Stimulated activated CD4-positive, alpha-beta T cell treated with anti-CD3 and anti-CD28 coated beads, TNF-alpha, amount 100 ng/mL, for 4 hours (primary cell): ENCODE measurements at places on chromosomes 16 and 17.
A peak's percentile ranks its signal among the peaks of the same experiment; 100 is the strongest.

GRCh38 chr16:55668340-55669281 is 12.8 kb downstream of the SLC6A2 start:
- no peak for DNase-seq

- DNase-seq = no peak
These were observed 23.0 kb upstream of the RNF135 start for GRCh38 chr17:30947796-30948195.

GRCh38 chr17:28912281-28912937 is 9.5 kb upstream of the DHRS13 start:
- DNase-seq = no peak

GRCh38 chr16:81809567-81809966 is 30.5 kb downstream of the PLCG2 start:
- no peak for DNase-seq

GRCh38 chr17:82863941-82864712 is 24.3 kb upstream of the ZNF750 start:
- DNase-seq = peak; percentile 80

DNA sequence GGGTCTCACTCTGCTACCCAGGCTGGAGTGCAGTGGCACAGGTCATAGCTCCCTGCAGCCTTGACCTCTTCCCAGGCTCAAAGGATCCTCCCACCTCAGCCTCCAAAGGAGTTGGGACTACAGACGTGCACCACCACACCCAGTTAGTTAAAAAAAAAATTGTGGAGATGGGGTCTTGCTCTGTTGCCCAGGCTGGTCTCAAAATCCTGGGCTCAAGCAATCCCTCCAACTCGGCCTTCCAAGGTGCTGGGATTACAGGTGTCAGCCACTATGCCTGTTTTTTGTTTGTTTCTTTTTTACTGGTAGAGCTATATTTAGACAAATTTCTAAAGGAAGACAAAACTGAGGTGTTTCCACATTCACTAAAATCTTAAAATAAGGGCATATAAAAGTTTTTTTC is 1.7 kb downstream of the CMTR2 start:
- DNase-seq = no peak

- no peak for DNase-seq
These were observed 8.5 kb downstream of the GJD3 start for GRCh38 chr17:40355804-40356758.

DNA sequence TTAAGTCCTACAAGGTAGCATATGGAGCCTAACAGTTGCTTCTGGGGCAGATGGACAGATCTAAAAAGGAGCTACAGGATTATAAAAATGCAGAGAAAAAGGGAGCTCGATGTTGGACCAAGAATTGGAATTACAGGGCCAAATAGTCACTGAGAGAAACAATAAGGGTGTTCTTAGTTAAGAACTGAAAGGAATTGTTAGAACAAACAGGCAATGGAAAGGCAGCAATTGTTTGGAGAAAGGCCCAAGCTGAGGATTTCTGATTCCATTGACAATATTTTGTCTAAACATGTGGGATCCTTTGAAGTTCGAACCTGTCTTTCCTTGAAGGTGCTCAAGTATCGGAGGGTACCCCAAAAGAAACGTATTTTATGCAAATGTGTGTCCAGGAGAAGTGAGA is 513.6 kb upstream of the CDH8 start:
- no peak for DNase-seq

DNA sequence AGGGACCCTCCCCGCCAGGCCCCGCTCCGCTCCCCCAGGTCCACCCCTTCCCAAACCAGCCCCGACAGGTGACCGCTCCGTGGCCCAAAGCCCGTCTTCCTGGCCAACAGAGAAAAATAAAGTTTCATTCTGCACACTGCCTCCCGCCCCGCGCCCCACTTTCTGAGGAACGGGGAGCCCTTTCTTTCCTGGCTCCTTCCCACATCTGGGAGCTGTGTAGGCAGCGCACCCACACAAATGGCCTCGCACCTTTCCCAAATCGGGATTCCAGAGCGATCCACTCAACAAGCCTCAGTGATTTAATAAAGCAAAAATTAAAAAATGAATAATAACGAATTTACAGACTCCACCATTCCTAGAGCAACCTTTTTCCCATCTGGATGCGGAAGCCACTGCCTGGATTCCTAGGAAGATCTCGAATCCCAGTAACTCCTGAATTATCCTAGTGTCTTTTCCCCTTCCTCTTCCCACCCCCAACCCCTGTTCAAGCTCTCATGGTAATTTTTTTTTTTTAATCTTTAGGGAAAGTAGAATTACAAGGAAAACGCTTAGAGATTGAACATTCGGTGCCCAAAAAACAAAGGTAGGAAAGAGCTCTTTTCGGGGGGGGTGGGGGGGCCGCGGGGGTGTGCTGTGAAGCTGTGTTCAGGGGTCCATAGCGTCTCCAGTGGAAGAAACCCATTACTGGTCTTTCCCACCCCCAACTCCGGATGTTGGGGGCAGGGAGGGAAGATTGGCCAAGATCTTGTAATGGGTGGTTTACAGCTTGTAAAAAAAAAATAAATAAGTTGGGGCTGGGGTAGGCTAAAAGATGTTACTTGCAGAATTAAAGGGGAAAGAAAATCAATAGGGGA is 1.6 kb downstream of the IGF2BP1 start:
- DNase-seq = no peak

DNA sequence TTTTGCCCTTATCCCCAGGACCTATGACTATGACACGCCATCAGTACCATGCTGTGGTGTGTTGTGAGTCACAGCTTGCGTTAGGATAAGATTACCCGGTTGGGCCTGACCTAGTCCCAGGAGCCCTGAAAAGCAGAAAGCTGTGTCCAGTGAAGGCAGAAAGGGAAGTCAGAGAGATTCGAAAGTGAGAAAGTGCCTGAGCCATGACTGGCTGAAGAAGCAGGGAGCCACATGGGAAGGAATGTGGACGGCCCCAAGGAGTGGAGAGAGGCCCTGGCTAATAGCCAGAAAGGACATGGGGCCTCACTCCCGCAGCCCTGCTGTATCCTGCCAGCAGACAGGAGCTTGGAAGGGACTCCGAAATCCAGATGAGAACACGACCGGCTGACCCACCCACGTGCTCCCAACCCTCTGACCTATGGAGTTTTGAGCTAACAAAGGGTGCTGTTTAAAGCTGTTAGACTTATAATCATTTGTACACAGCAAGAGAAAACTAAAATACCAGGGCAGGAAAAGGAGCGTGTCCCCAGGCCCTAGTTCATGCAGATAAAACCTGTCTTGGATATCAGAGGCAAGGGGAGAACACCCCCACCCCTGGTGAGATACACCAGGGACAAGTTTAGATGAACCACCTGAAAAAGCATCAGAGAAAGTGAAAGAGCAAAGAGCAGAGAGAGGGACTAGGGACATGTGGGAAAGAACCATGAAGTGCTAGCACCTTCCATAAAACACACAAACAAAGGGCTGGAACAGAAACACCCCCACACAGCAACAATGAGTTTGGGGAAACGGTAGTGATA is 115.3 kb downstream of the SLC39A11 start:
- no peak for DNase-seq

DNA sequence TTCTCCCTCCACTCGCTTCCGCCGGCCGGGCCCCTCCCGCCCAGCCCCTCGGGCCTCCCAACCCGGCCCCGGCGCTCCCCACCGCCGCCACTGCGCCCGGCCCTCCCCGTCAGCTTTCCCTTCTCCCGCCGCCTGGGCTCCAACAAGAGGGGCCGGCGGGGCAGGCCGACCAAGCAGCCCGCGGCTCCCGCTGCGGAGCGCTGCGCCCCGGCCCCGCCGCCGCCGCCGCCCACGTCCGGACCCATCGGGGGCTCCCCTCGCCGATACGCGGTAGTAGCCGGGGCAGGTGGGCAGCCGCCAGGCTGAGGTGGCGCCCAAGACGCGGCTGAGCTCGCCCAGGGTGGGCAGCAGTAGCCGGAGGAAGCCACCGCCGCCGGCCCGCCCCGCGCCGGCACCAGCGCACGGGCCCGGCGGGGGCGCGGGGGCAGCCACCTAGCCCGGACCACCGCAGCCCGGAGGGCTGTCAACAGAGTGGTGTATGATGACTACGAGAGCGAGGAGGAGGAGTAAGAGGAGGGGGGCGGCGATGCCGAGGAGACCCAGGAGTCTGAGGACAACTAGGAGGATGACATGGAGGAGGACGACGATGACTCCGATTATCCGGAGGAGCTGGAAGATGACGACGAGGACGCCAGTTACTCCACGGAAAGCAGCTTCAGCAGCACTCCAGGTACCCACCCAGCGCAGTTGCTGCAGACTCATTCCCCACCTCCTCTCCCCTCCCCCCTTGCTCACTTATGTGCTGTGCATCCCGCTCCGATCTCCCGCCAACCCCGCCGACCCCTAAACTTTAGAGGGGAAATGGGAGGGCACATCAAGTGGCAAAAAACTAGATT is 498 bp downstream of the LRRC37B start:
- DNase-seq = peak; percentile 8

DNA sequence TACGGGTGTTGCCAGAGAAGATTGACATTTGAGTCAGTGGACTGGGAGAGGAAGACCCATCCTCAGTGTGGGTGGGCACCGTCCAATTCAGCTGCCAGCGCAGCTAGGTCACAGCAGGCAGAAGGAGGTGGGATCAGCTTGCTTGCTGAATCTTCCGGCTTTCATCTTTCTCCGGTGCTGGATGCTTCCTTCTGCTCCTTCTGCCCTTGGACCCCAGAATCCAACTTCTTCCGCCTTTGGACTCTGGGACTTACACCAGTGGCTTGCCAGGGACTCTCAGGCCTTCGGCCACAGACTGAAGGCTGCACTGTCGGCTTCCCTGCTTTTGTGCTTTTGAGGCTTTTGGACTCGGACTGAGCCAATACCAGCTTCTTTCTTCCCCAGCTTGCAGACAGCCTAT is 46.1 kb upstream of the RPL38 start:
- DNase-seq = no peak

DNA sequence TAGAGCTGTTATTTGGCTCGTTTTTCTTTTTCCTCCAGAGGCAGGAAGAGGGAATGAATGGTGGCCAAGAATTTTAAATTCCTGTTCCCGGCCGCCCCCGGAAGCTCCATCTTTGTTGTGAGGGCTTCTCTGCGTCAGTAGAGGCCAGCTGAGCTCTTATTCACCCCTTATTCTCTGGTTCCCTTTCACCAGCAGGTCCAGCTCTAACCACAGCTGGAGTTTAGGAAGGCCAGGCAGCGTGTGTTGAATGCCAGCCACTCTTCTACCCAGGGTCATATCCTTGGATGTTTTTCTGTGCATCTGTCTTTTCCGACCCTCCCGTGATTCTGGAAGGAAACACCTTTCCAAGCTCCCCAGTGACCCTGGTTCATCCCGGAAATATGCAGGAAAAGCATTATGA is 570.5 kb downstream of the WWOX start:
- DNase-seq = no peak

DNA sequence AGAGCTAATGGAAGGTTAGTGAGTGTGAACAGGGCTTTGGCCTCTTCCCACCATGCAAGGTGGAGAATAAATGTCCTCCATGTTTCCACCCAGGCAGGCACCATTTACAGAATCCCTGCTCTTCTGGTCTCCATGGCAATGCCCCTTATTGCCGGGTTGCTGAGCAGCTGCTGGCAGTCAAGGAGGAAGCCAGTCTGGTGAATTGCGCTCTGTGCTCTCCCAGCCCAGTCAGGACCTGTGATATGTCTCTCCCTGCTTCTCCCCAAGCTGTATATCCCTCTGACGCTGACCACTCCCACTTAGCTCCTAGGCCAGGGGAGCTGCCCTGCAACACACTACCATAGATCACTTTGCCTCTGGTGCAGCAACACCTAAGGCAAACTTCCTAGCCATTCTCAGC is 402.1 kb upstream of the ERCC4 start:
- no peak for DNase-seq

- no peak for DNase-seq
These were observed 762 bp upstream of the BAIAP3 start for GRCh38 chr16:1332618-1333148.

- DNase-seq = no peak
These were observed 8.8 kb upstream of the FASN start for GRCh38 chr17:82106688-82107305.

GRCh38 chr17:17052462-17053221 is 10.4 kb downstream of the MPRIP start:
- DNase-seq = no peak

DNA sequence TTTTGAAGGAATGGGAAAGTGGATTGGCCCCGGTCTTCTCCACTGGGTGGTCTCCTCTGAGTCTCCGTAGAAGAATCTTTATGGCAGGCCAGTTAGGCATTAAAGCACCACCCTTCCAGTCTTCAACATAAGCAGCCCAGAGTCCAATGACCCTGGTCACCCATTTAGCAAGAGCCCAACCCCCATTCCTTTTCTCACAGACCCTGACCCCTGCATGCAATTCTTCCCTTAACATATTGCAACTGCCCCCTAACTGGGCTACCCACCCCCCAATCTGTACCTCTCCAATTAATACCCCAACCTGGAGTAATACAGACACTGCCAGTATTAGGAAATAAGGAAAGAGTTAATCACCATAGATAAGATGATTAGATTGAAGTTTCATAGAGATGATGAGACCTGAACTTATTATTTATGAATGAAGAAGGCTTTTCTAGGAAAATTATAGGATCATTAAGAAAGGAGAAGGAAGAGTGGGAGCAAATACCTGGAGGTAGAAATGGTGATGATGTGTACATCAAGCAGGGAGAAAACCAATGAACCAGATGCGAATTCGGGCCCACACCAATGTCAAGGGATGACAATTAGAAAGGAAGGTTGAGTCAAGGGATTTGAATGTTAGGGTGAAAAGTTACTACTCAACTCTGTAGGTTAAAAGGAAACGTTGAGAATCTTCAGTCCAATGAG is 2.4 kb downstream of the CCL2 start:
- DNase-seq = no peak

GRCh38 chr16:55301385-55302008 is 22.5 kb upstream of the IRX6 start:
- DNase-seq = no peak

DNA sequence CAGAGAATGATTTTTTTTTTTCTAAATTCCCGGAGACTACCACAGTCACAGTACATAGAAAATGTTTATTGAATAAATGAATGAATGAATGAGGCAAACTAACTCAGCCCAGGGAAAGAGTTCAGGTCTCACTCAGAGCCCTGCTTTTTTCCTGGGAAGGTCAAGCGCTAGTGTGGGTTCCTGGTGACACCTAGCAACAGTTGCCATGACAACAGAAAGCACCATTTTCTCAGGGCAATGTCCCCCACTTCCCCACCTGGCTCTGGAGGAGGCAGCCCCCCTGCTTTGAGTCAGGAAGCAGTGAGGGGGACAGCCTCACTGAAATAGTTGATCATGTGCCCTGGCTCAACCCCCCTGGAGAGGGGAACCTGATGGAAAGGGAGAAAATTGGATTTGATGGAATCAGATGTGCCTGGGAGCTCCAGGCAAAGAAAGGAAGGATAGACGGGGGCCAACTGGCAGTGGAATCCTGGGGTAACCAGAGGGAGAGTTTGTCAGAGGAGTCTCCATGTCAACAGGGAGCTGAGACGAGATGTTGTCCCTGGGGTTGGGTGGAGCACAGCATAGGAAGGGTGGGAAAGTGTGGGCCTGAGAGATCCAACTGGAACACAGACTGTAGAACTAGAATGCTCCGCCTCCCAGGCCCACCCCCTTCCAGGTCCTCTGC is 242.2 kb upstream of the CCL2 start:
- DNase-seq = no peak

- no peak for DNase-seq
These were observed 1.2 kb downstream of the AP2B1 start for GRCh38 chr17:35588196-35588920.
